ENCODE measurements at places on chromosomes 5 and 9.

- DNase-seq = no peak
Measured at GRCh38 chr9:89195131-89195797, 16.6 kb upstream of the SHC3 start.

- no peak for DNase-seq
Measured at GRCh38 chr9:74025402-74025925, 471.7 kb upstream of the RORB start.

DNA sequence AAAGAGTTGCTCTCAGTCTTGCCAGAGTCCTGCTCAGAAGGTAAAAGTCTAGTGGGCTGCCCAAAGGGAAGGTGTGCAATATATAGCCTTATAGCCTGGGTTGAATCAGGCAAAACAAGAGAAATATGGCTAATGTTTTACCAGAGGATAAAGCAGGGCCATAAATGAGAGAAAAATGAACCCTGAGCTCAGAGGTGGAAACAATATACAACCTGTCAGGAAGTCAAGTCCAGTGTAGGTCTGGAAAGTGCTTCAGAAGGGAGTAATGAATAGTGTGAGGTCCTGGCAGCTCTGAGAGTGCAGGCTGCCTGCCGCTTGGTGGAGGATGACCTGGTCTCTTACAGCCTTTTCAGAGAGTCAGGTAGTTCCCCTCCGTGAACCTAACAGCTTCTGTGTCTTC is 177.8 kb upstream of the TNC start:
- DNase-seq = no peak

- peak; percentile 50 for DNase-seq
Measured at GRCh38 chr9:79969393-79970145, 397.8 kb downstream of the TLE4 start.

GRCh38 chr9:17609312-17610005 is 30.6 kb downstream of the SH3GL2 start:
- peak; percentile 81 for DNase-seq

DNA sequence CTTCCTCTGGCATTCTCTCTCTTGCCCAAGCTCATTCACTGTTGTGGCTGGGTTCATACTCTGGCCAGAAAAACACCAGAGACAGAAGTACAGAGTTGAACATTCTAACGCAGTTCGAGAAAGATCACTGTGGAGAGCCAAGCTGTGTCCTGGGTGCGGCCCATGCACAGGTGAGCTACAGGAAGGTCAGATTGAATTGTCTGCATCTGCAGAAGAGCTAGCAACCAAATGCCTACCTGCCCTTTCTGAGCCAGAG is 126.8 kb upstream of the DPYSL3 start:
- no peak for DNase-seq

DNA sequence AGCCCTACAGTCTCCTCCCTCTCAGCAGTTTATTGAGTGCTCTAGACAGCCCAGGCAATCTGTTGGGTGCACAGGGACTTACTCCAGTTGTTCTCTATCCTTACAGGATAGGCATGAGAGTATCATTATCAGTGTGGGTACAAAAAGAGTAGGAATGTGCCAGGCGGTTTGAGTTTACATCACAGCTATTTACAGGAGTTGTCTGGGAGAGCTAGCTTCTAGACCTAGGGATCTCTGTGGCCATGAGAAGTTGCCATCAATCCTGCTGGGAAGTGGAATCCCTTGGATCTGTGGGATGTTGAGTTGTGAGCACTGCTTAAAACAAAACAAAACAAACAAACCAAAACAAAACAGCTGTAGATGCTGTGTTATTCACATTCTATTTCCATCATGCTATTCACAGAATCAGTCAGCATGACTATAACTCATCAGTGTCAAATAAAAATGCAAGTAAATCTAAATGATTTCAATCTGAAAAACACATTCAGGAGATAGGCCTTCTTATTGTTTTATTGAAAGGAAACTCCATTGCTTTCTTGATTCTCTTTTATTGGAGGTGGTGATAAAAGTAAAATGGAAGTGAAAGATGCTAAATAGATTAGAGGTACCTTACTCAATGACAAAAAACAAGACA is 552.4 kb upstream of the ZNF608 start:
- DNase-seq = no peak

GRCh38 chr5:96229188-96229587 is 203.9 kb downstream of the PCSK1 start:
- no peak for DNase-seq

DNA sequence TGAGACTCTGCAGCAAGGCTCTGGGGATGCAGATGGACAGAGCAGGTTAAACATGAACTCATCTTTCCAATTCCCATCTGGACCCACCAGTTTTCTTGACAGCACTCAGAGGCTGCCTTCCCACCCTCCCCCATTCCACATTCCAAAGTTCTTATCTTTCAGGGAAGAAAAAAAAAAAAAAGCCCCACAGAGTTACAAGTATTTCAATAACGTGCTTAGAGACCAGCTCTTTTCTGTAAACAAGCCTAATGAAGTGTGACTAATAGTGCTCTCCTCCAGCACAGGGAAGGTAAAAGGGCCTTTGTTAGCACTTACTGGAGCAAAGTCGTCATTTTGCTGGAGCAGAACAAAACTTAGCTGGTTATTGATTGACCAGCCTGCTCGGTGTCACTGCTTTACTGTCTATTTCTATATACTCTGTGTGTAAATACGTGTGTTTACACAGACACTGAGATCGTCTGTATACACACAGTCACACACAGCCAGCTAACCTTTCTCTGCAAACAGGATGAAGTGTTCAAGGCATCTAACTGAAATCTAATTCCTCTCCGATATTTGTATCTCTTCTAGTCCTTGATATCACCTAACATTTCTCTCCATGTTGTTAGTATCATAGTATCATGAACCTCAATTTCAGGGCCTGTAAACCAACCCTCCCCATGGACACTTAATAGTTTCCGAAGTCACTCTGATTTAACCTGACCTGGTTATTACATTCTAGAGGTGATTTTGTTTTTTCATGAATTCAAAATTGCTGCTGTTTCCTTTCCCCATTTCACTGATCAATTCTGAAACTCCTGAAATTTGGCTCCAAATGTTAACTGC is 84.9 kb downstream of the ZNF608 start:
- DNase-seq = peak; percentile 90

DNA sequence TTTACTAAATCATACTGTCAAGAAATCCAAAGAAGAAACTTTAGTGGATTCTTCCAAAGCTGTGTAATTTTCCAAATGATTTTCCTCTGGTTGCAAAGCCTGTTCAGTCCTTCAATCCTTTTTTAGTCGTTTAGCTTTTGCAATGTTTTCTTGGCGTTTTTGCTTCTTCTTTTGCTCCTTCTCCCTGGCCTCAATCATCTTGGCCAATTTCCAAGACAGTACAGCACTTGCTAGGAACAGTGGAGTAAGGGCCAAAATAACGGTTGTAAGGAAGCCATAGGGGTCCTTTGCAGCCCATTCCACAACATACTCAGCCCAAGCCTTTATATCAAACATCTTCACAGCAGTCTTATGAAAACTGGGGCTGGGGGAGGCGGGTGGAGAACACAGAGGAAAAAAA is 2.4 kb downstream of the SMIM15 start:
- no peak for DNase-seq

DNA sequence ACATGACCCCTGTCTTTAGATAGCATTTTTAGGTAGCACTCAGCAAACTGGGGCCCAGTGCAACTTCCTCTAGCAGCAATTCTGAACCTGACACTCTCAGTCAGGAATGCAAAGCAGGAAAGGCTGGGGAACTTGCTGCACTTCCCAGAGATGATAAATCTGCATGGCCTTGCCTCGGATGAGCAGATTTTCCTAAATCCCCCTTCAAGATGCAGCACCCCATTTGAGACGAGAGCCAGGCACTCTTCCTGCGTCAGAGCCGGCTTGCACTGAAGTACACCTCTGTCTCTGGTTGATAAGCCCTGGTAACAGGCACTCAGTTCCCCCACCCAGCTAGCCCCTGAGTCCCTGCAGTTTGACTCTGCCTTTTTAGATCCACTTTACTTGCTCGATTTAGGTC is 296.7 kb upstream of the PANK3 start:
- peak; percentile 7 for DNase-seq

GRCh38 chr5:172433071-172433470 is 21.3 kb downstream of the SH3PXD2B start:
- no peak for DNase-seq

DNA sequence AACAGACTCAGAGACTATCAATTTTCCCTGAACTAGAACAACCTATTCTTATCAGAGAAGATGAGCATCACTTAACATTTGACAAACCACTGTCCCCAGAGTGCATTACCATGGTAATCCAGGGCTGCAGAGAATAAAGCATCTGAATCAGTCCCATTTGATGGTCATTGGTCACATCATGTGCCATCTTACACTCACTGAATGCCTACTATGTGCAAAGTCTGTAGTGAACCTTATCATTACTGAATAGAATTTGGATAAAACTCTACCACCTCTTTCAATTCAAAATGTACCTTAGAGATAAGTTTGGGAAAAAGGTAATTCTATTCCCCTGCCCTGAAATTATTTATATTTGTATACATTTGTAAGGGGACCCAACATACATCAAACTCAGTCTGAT is 156.4 kb upstream of the TRPC7 start:
- no peak for DNase-seq

DNA sequence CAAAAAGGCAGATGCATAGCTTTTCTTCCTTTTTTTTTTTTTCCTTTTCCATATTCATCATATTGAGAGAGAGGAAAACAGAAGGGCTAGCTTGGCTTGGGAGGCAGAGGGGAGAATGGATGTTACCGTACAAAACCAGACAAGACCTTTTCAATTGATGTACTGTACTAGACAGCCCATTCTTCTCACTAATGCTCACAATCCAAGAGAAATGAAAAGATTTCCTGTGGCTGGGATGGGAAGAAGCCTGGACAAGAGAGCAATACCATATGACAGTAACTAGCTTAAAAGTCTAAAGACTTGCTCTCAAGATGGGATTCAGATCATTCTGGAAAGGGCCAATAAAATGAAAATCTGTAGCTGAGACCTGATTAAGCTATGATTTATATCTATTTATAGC is 3.4 kb downstream of the CEMIP2 start:
- DNase-seq = peak; percentile 11

GRCh38 chr5:1885404-1885755 is 2.7 kb upstream of the IRX4 start:
- no peak for DNase-seq

- peak; percentile 90 for DNase-seq
Measured at GRCh38 chr5:125043781-125044391, 297.4 kb upstream of the ZNF608 start.

- DNase-seq = no peak
Measured at GRCh38 chr9:20326516-20326915, 295.8 kb downstream of the MLLT3 start.
